Airway epithelial cell (primary cell): ENCODE measurements at places on chromosomes 1 and 21. TPM values are rescaled to one million over a fixed set of nuclear protein-coding genes. Genes with fewer than 3 reads are reported as not detected.

Gene CACHD1
- 2.2 and 3.1 TPM in 2 replicates for total RNA-seq

Gene TTC22
- 18.1 and 20.2 TPM in 2 replicates for total RNA-seq

Gene CD2
- not detected in 2 replicates for total RNA-seq

Gene SNIP1
- 12.1 and 13.3 TPM in 2 replicates for total RNA-seq

Gene TSSK3
- total RNA-seq, result 0.21 TPM in 1 of 2 replicates, not detected in the other

Gene AVPR1B
- total RNA-seq, result not detected in 2 replicates

Gene FAM163A
- total RNA-seq, result not detected in 2 replicates

Gene HTR6
- not detected in 2 replicates for total RNA-seq

Gene MYOG
- not detected in 2 replicates for total RNA-seq

Gene RHBDL2
- 12.6 and 15.3 TPM in 2 replicates for total RNA-seq

Gene RGSL1
- total RNA-seq, result not detected in 2 replicates

Gene PTTG1IP
- total RNA-seq, result 96.2 and 122 TPM in 2 replicates

Gene CD52
- total RNA-seq, result not detected in 2 replicates

Gene RIPPLY3
- total RNA-seq, result 0.70 and 1.1 TPM in 2 replicates

Gene CFAP107
- total RNA-seq, result not detected in 2 replicates

Gene TMPRSS15
- not detected in 2 replicates for total RNA-seq

Gene TEX38
- not detected in 2 replicates for total RNA-seq

Gene YOD1
- total RNA-seq, result 3.7 and 7.1 TPM in 2 replicates

Gene LIPI
- total RNA-seq, result not detected in 2 replicates

Gene CDCA8
- total RNA-seq, result 17.1 and 22.4 TPM in 2 replicates

Gene PGLYRP4
- total RNA-seq, result 3.5 and 10.7 TPM in 2 replicates

Gene FNDC10
- 5.6 and 7.5 TPM in 2 replicates for total RNA-seq

Gene HES3
- 0.78 TPM in 1 of 2 replicates, not detected in the other for total RNA-seq

Gene ACTL8
- 0.85 TPM in 1 of 2 replicates, not detected in the other for total RNA-seq

Gene ARHGAP30
- 0.19 and 0.28 TPM in 2 replicates for total RNA-seq

Gene CLCNKA
- not detected in 2 replicates for total RNA-seq

Gene HRNR
- total RNA-seq, result under 0.01 TPM in 1 of 2 replicates, not detected in the other

Gene DYNLT5
- total RNA-seq, result not detected in 2 replicates

Gene ADAM30
- total RNA-seq, result 0.23 TPM in 1 of 2 replicates, not detected in the other

Gene AGTRAP
- total RNA-seq, result 89.7 and 119 TPM in 2 replicates

Gene CSMD2
- total RNA-seq, result not detected in 2 replicates

Gene GPR153
- 39.9 and 43.1 TPM in 2 replicates for total RNA-seq

Gene IL23R
- total RNA-seq, result not detected in 2 replicates

Gene MAP1LC3C
- not detected in 2 replicates for total RNA-seq

Gene S100A3
- 4.6 and 9.0 TPM in 2 replicates for total RNA-seq

Gene TYW3
- total RNA-seq, result 10.4 and 11.8 TPM in 2 replicates

Gene SPRR2E
- total RNA-seq, result 5.4 and 6.5 TPM in 2 replicates

Gene RAB25
- total RNA-seq, result 206 and 251 TPM in 2 replicates

Gene FBLIM1
- 85.8 and 98.4 TPM in 2 replicates for total RNA-seq

Gene GJA8
- not detected in 2 replicates for total RNA-seq

Gene HHIPL2
- not detected in 2 replicates for total RNA-seq

Gene LORICRIN
- total RNA-seq, result not detected in 2 replicates

Gene OR2L3
- not detected in 2 replicates for total RNA-seq

Gene CCDC17
- total RNA-seq, result 0.19 and 0.56 TPM in 2 replicates

Gene PGBD5
- 1.3 and 4.2 TPM in 2 replicates for total RNA-seq

Gene S100A2
- total RNA-seq, result 5,324 and 7,203 TPM in 2 replicates

Gene CGN
- total RNA-seq, result 5.8 and 10.7 TPM in 2 replicates

Gene FCRL1
- total RNA-seq, result not detected in 2 replicates

Gene A3GALT2
- not detected in 2 replicates for total RNA-seq

Gene PRAMEF6
- total RNA-seq, result not detected in 2 replicates

Gene SRGAP2C
- 6.4 and 8.4 TPM in 2 replicates for total RNA-seq

Gene MANEAL
- total RNA-seq, result 0.93 and 1.7 TPM in 2 replicates

Gene ZNHIT6
- 7.9 and 9.6 TPM in 2 replicates for total RNA-seq

Gene CCDC181
- 0.51 and 1.1 TPM in 2 replicates for total RNA-seq

Gene ZNF697
- 5.2 TPM in 2 replicates for total RNA-seq
